ENCODE measurements at places on chromosomes 12 and 14. TPM values are rescaled to one million over a fixed set of nuclear protein-coding genes. Genes with fewer than 3 reads are reported as not detected.

Gene PIP4K2C
- total RNA-seq, result 10.9 TPM

Gene KMT2D
- total RNA-seq, result 20.0 TPM

Gene SART3
- total RNA-seq, result 35.8 TPM

Gene PNMA1
- 13.5 TPM for total RNA-seq

Gene AVPR1A
- total RNA-seq, result not detected

Gene CCDC177
- not detected for total RNA-seq

Gene DDN
- 0.13 TPM for total RNA-seq

Gene CD163L1
- 16.0 TPM for total RNA-seq

Gene PTGER2
- total RNA-seq, result not detected

Gene SH2B3
- 42.0 TPM for total RNA-seq

All from dermis microvascular lymphatic vessel endothelial cell (primary cell).